ENCODE measurements at places on chromosomes 12 and 14.
A peak's percentile ranks its signal among the peaks of the same experiment; 100 is the strongest.

DNA sequence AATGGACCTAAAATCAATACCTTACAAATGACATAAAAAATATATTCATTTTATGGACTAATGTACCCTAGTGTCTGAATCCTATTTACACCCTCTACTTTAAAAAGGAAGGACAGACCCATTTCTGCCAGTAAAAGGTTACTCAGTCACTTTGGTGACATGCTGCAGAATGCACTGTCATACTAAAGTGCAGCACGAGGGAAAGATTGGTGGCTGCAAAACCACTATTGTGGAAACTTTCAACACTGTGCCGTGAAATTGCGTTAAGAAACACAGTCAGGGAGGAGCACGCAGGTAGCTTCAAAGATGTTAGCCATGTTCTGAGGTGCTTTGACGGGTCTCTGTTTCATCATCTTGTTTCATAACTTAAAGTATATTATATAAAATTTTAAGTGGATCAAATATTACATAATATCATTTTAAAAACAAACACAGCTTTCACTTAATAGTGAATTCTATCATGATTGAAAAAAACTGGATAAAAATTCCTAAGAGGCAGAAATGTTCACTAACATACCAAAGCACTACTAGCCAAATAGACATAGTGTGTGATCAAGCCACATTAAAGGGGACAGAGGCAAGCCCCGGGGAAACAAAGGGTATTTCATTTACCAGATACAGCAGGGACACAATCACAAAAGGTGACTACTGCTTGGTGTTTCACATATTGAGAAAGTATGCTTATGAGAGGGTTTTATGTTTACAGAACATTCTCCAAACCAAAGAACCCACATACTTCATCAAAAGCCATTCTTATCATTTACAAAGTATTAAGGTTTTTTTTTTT is 330.8 kb upstream of the SOX5 start:
- DNase-seq, result no peak

- peak; percentile 69 for DNase-seq
These were observed 67.0 kb downstream of the ANKRD9 start for GRCh38 chr14:102442241-102443211.

GRCh38 chr12:91009319-91009950 is 4.7 kb upstream of the EPYC start:
- no peak for DNase-seq

DNA sequence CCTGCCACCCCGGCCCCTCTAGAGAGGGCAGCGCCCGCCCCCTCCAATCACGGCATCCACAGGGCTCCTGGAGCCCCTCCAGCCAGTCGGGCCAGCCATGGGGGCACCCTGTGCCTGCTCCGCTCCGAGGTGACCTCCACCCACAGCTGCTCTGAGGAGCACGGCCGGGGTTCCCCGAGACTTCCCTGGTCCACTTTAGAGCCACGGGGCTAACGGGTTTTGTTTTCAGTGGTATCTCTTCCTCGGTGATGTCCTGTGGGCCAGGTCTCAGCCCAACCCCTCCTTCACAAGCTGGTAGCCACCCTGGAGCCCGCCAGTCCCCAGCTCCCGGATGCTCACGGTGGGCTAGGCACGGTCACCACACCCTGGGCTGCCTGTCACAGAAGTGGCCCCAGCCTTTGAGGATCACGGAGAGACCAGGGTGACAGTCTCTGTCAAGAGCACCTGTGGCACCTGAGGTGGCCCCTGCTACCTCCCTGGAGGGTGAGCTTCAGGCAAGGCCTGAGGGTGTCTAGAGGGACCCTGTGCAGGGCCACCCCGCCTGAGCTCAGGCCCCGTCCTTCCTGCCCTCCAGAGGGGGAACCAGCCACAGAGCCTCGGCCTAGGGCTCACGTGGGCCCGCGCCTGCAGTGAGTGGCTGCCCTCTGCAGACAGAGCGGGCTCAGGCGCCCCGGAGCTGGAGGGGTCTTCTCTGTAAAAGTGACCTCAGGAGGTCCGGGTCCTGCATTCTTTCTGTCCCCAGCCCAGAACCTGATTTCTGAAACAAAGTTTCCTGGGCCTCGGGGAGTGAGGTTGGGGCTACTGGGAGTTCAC is 146.0 kb upstream of the C14orf180 start:
- no peak for DNase-seq

DNA sequence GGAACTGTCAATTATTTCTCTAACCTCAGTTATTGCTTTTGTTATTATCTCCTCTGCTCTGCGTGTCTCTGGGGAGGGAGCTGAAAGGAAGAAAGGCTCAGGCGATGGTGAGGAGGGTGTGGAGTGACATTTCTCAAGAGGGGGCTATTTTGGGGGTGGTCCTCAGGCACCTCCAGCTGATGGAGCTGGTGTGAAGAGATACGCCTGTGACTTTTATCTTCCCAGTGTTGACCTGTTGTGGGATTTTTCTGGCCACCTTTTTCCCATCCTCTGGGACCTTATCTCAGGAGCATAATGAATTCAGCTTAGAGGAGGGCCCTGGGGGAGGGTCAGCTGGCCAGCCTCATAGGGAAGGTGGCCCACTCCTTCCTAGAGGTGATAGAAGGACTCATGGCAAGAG is 26.4 kb downstream of the KCNA5 start:
- DNase-seq, result no peak

DNA sequence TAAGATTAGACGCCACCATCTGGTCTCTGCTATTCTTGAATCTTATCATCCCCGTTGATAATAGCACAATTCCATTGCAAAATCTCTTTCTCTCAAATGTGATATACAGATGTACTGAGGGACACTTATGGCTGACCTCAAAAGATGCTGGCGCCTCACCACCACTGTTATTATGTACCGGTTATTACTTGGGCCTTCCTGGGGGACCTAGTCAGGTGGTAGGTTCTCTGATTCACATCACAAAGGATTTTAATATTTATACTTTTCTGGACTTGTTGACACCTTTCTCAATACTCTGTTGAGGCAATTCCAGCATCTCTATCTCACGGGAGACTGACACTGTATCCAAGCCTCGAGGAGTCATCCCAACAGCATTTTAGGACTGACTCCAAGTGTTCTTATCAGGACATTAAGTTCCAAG is 21.3 kb upstream of the FAM234B start:
- no peak for DNase-seq

DNA sequence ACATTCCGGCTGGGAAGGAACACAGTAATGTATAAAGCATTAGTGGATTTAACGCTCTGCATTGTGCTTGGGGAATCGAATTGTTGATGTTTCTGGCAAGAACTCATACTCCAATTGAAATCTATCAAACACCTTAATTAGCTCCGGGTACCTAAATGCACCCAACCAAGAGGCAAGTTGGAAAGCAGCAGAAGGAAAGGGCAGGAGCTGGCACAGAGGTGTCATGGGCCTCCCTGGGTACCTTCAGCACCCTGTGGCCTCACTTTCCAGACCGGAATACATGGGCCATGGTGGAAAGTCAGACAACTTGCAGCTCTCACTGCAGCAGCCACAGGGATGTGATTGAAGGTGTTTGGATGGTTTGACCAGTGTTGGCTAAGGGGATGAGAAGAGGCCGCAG is 6.8 kb upstream of the BCL11B start:
- DNase-seq, result no peak

DNA sequence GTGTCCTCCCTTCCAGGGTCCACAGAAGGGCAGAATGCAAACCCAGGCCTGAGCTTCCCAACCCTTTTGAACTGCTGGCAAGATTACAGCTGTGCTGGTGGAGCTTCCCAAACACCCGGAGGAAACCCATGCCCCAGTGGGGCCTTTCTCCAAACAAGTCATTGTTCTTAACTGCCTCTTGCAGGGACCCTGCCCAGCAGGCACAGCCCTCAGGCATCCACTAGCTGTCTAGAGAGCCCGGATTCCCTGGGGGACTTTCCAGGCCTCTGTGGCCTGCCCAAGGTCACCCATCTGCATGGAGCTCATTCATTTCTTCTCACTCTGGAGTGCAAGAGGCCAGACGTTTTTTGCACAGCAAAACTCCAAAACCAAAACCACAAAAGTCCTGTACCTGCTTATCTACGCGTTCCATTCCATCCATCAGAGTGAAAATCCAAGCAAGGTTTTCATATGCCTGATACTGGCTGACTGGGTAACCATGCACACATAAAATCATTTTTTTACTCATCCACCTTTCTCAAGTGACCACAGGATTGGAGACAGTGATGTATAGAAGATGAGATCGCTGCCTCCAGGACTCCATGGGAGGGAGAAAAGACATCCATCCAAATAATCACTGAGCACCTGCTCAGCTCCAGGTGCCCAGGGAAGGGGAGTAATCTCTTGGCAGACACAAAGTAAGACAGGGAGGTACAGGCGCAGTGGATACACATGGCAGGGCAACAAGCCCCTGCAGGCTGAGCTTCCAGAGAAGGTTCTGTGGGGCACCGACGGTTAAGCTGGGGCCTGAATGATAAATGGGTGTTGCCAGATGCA is 17.2 kb upstream of the BDKRB2 start:
- peak; percentile 86 for DNase-seq

DNA sequence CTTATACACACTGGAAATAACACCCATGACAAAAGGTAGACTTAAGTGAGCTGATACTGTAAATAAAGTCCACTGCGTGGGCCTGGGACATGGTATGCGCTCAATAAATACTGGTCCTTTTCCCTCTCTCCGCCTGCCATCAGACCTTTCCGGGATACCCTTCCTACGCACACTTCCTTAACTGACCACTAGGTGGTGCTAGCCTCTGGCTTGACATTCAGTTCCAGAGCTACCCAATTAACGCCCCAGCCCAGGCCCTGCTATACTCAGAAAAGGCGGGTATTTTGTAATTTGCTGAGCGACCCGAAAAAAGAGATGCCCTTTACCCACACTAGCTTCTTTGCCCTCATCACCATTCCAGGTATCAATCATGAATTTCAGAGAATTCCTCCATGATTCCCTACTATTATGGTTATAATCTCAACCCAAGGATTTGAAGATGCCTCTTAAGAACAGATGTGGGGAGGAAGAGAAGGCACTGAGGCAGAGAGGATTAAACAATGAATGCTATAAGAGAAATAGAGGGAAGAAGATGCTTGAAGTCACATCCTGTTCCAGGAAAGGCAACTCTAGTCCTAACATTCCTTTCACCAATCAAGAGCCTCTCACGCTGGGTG is 3.9 kb upstream of the LRP1 start:
- DNase-seq, result peak; percentile 88

DNA sequence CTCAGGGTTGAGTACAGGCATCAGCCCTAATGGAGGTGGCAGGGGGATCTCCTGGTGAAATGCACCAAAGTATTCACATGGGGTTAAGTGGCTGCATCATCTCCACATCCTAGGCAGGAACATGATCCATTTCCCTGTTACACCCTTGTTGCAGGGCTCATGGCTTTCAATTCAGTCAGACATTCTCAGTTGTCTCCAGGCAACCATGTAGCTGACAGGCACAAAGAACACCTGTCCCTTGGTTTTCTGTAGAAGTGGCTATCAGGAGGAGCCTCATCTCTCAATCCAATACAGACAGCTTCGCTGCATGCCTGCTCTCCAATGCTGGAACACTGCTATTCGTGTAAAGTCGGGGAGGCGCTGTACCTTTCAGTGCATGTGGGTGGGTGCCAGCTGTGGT is 299.0 kb upstream of the FOXG1 start:
- no peak for DNase-seq

DNA sequence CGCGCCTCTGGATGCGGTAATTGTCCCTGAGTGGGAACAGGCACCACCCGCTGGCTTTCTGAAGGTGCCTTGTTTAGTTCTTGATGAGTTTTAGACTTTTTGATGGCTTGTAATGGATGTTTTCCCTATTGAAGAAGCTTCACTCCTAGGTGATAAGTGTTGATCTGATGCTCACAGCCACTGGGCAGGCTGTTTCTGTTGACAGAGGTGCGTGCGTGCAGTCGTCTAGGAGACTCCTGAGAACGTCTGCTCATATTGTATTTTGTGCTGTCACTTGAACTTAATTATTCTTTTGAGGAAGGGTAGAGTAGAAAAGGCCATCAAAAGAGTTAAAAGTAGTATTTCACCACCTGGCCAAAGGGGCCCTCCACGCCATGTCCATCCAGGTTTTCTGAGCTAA is 70.5 kb downstream of the EP400 start:
- DNase-seq, result no peak

DNA sequence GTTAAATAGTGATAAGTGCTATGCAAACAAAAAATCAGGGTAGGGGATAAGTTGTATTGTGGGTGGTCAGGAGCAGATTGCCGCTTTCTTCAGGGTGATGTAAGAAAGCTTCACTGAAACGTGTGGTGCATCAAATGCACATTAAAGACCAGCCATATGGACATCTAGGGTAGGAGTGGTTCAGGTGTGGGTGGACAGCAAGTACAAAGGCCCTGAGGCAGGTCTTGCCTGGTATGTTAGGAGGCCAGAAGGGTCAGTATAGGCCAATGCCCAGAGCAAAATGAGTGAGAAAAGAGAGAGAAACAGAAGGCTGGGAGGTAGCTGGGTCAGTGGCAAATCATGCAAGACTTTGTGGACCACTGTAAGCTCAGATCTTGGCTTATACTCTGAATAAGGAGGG is 25.6 kb upstream of the CISTR start:
- DNase-seq, result no peak

DNA sequence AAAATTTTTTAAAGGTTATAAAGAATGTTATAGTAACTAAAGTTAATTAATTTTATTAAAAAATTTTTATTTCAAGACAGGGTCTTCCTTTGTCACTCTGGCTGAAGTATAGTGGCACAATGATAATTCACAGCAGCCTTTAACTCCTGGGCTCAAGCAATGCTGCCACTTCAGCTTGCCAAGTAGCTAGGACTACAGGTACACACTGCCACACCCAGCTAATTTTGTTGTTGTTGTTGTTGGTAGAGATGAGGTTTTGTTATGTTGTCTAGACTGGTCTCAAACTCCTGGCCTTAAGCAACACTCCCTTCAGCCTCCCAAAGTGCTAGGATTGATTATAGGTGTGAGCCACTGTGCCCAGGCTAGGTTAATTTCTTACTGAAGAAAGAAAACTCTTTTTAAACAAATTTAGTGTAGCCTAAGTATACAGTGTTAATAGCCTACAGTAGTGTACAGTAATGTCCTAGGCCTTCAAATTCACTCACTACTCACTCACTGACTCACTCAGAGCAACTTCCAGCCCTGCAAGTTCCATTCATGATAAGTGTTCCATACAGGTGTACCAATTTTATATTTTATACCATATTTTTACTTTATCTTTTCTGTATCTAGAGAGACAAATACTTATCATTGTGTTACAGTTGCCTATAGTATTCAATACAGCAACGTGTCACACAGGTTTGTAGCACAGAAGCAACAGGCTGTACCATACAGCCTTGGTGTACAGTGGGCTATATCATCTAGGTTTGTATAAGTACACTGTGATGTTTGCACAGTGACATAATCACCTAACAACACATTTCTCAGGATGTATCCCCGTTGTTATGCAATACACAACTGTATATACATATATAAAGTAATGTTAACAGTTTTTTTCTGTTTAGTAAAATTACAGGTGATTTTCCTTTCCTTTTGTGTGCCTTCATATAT is 24.7 kb upstream of the DNAAF2 start:
- no peak for DNase-seq
